ENCODE measurements at places on chromosomes 1 and 21.

DNA sequence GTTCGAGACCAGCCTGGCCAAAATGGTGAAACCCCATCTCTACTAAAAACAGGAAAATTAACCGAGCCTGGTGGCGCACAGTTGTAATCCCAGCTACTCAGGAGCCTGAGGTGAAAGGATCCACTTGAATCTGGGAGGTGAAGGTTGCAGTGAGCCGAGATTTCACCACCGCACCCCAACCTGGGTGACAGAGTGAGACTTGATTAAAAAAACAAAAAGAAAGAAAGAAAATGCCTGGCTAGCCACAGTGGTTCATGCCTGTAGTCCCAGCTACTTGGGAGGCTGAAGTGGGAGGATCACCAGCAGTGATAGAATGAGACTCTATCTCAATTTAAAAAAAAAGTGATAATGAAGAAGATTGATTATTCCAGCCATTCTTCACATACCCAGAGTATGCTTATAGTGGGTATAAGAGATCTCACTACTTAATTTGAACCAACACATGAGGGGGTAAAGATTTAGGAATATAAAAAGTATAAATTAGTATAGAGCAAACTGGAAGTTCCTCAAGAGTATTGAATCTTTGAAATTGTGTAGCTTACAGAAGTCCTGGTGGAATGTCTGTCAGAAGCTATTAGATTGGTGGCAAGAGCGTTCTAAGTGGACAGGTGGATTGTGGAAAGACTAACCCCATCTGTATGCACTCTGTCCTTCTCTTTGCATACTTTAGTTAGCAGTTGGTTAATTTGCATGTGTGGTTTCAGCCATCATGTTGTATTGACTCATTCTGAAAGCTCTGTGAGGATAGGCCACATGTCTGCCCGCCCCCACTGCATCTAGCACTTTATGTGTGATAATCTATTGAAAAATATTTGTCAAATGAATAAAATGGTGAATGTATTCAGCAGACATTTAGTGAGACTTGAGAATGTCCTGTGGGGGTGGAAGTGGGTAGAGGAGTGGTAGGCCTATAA, 25.0 kb downstream of the RLF start:
- DNase-seq: no peak

- DNase-seq: no peak
Measured at GRCh38 chr1:232519186-232519585, 110.7 kb downstream of the SIPA1L2 start.

- no peak for DNase-seq
Measured at GRCh38 chr1:64194168-64195080, 9.0 kb upstream of the UBE2U start.

DNA sequence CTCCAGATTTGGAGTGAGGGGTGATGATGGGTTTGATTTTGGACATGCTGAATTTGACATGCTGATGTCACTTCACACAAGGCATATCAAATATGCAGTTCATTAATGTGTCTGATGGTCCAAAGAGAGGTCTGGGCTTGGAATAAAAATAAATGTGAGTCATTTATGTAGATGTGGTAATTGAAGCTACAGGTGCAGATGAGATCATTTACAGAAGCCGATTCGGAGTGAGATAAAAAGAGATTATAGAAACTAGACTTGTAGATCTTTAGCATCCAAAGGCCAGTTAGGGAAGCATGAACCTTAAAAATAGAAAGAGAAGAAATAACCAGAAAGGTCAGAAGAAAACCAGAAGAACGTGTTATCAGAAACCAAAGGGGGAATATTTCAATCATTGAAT, 350.9 kb upstream of the ZP4 start:
- no peak for DNase-seq

GRCh38 chr1:207102659-207103058, 1.4 kb upstream of the C4BPA start:
- no peak for DNase-seq

GRCh38 chr1:228494391-228494790, 7.2 kb downstream of the RNF187 start:
- DNase-seq: no peak

- DNase-seq: no peak
Measured at GRCh38 chr1:27047914-27048313, 35.3 kb upstream of the TENT5B start.

GRCh38 chr1:113255038-113255719, 135.1 kb upstream of the MAGI3 start:
- no peak for DNase-seq

DNA sequence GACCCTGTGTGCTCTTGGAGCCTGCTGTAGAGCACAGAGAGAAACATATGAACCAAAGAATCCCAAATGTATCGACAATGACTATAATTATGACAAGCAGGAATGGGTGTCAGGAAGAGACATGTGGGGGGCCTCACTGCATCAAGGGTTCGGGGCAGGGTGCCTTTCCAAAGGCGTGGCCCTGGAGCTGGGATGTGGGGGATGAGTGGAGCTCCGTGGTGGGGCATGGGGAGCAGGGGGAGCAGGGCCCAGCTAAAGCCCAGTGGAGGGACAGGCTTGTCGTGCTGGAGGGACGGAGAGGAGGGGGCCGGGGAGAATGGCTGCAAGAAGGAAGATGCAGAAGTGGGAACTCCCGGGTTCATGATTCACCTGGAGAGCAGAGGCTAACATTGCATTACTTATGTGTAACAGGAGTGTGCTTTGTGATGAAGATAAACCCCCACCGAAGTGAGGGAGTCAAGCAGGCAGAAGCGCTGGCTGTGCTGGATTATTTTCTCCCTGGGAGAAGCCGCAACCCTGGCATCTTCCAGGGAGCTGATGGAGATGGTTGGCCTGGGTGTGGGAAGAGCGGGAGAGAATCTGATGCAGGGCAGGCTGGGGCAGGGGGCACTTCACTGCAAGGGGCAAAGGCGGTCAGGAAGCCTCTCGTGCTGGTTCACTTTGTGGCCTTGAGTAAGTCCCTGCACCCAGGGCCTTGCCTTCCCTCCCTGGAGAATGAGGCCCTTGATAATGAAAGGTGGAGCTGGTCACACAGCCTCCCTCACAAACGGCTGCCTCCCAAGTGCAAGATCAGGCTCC, 124.6 kb upstream of the RUNX3 start:
- DNase-seq: no peak

GRCh38 chr1:2391931-2392509, 379 bp downstream of the RER1 start:
- no peak for DNase-seq

- no peak for DNase-seq
Measured at GRCh38 chr1:114345930-114346479, 165.0 kb downstream of the TRIM33 start.

DNA sequence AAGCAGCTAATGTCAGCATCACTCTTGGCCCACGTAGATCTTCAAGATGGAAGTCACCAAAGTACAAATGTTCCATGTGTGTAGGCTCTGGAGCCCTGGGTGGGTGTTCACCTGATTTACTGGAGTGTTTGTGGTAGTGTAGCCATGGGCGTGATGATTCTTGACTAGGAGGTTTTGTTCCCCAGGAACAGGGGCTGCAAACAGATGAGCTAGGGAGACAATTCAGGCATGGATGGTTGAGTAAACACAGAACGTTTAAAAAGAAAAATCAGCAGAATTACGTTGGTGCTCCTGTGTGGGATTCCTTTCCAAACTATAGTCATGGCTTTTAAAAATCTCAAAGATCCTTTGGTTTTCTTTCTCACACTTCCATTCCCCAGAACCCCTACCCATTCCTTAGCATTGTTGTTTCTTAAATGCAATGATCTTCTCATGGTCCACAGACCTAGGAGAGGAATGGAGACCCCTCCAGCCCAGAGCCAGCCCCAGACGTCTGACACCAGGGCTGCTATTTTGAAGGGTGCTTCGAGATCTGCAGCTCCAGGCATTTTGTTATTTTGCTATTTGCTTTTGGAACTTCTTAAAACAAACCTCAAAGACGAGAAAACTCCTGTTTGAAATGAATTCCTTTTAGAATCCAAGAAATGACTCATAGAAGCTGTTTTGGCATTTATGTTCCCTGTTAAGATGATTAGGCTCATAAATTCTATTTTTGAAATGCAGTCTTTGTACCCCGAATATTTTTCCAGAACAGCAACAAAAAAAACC, 115.1 kb downstream of the ETS2 start:
- DNase-seq: no peak

DNA sequence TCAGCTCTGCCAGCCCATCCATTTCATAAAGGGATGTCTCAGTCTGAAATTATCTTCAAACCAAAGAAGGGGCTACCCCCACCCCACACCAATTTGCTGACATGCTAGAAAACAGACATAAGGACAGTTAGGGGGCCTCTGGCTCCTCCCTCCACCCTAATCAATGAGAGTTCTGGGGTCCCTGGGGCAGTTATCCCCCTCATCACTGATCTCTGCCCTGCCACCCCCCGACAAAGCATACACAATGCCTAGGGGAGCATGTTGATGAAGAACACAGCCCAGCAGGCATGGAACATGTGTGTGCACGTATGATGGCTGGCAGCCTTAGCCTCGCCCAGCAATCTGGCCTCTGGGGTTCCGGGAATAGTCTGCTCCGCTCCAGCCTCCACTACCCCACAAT, 58.9 kb downstream of the RHBG start:
- no peak for DNase-seq

DNA sequence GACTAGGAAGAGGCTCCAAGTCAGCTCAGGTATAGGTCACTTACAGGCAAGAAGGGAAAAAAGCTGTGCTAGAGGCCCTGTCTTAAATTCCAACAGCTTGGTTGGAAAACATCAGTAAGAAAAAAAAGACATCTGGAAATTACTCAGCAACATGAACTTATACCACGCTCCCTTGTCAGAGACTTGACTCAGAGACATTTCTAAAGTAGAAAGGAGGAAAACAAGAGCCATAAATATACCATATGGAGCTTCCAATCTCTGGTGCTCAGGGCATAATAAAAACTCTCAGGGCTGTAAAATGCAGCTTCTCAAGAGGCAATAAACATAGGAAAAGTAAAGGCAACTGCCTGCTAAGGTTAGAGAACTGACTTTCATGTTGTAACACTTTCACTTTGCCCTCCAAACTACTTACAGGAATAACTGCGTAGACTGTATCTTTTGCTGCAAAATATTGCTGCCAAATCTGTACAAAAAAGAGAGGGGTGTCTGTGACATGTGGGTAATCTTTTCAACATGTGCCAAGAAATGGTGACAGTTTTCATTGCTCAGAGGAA, 14.7 kb downstream of the ATPAF1 start:
- DNase-seq: no peak

- no peak for DNase-seq
Measured at GRCh38 chr1:9960706-9961562, 17.7 kb downstream of the NMNAT1 start.

GRCh38 chr21:31555741-31556191, 103.7 kb upstream of the SOD1 start:
- no peak for DNase-seq

GRCh38 chr21:46454634-46455390, 3.9 kb upstream of the DIP2A start:
- DNase-seq: no peak

DNA sequence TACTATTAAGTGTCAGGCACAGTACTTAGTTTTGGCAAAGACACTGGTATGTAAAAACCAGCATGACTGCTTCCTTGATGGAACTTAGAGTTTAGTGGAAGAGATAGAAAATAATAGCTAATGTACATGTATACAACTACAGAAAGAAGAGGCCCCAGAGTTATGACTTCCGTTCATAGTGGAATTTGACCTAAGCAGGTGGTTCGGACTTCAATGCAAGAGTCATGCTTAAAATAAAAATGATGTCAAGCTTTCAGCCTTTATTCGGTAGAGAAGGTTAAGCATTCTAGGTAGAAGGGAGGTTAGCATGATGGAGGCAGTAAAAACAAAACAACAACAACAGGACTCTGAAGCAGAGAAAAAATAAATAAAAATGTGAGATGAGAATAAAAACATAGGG, 165.9 kb downstream of the KCNT2 start:
- no peak for DNase-seq

DNA sequence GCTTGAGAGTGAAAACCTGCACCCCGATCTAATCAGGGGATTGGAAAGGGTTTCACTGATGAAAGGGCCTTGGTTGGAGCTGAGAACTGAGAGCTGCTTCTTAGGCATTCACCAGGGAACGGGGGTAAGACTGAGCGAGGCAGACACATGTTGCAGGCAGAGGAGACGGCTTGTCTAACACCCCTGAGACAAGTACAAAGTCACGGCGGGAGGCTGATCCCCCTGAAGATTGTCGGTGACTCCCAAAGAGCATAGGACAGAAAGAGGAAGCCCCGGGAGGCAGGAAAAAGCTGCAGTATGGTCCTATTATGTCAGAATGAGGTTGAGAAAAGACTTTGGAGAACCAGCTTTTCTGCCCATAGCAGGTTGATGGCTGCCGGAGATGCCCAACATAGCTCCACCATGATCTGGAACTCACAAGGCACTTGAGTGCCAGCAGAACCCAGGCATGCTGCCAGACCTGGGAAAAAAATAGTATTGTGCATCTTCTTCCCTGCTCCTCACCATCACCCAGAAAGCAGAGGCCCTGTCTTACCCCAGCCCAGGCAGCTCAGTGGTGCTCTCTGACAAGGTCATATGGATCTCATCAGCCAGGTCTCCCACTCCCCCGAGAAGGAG, 463.9 kb upstream of the PROX1 start:
- DNase-seq: no peak

DNA sequence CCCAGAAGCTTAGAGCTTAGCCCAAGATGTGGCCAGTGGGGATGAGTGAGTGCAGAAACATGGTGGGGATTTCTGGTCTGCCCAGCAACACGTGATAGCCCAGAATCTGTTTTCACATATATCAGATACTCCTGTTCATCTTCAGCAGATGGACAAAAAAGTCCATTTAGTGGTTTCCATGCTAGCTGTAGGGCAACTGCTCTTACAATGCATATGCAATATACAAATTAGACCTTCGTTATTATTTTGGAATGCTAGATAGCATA, 96.9 kb upstream of the SGIP1 start:
- no peak for DNase-seq

DNA sequence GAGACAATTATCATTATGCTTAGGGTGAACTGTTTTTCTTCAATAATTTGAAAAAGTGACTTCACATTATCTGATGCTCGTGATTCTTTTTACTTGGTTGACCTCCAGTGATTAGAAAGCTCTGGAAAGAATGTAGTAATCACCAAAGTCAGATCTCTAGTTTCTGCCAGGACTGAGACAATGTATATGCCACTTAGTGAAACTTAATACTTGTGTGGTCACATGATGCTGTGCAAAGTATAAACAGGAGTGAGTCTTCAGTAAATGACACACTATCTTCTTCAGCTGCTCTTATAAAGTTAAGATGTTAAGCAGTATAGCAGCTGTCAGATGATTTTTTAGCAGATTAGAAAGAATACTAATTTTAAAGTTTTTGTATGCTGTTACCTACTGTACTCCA, 17.2 kb downstream of the VCAM1 start:
- no peak for DNase-seq

Data from NCI-H1048 (cell line).